Right cardiac atrium (tissue), 5 donors: ENCODE measurements at places on chromosomes 4 and X.

DNA sequence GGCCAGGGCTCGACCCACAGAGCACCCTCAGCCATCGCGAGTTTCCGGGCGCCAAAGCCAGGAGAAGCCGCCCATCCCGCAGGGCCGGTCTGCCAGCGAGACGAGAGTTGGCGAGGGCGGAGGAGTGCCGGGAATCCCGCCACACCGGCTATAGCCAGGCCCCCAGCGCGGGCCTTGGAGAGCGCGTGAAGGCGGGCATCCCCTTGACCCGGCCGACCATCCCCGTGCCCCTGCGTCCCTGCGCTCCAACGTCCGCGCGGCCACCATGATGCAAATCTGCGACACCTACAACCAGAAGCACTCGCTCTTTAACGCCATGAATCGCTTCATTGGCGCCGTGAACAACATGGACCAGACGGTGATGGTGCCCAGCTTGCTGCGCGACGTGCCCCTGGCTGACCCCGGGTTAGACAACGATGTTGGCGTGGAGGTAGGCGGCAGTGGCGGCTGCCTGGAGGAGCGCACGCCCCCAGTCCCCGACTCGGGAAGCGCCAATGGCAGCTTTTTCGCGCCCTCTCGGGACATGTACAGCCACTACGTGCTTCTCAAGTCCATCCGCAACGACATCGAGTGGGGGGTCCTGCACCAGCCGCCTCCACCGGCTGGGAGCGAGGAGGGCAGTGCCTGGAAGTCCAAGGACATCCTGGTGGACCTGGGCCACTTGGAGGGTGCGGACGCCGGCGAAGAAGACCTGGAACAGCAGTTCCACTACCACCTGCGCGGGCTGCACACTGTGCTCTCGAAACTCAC lies 3.6 kb downstream of the MID1IP1 start:
- DNase-seq = peak; percentile 79

GRCh38 chr4:45944000-45944399 lies 179.9 kb downstream of the GABRG1 start:
- no peak for DNase-seq

- DNase-seq = no peak
Measured at GRCh38 chr4:85968945-85969819, 390.7 kb downstream of the MAPK10 start.

DNA sequence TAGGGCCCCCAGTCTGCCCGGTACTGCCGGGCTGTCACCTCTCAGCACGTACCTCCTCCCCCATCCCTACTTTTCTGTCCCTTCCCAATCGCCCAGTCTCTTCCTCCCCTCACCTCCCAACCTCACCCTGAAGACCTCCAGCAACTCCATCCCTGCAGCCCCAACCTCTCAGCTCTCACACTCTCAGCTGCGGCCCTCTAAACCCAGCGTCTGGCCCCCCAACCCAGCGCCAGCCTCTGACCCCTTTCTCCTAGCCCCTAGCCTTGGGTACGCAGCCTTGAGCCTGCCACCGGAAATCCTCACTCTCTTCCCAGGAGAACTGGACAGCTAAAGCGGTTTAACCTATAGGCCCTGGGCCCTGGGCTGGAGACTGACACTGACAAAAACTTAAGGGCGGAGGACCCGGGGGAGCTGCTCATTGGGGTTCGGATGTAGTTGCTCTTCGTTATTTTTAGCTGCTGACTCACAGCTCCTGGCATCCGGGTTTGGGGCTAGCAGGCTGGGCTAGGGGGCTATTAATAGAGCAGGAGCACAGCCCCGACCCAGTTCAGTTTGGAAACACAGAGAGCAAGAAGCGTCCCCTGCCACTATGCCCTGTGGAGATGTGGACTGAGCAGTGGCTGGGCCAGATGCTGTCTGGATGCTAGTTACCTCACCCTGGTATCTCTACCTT lies 9.6 kb upstream of the DLG3 start:
- DNase-seq = peak; percentile 44

DNA sequence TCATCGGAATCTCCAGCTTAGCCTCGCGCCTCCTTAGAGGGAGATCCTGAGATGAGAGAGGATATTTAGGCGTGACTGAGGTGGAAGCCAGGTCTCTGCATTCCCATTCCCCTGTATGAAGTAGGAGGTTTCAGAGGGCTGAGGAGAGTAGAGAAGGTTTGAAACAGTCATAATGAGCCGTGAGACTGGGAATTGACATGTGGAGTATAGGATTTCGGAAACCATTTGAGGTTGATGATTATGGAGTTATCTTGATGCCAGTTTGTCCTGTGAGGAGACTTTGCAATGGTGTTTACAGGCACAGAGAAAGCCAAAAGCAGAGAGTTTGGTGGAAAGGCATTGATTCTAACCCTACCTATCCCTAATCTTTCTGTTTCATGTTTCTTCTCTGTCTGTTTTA lies 2.0 kb downstream of the CHST7 start:
- no peak for DNase-seq

DNA sequence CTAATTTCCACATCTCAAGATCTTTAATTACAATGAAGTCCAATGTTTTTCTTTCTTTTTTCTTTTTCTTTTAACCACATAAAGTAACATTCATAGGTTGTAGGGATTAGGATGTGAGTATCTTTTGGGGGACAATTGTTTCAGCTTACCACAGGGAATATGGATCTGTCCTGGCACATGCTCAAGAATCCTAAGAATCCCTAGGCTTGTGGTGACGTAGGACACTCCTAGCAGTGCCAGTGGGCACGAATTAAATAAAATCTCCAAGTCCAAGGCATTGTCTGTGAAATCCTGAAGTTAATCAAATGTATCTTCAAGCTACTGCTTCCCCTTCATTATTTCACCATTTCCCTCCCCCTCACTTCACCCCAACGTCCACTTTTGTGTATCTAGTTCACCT lies 2.6 kb upstream of the LAS1L start:
- no peak for DNase-seq
